Naive B cell (primary cell): ENCODE measurements at places on chromosomes 1 and 21.
A peak's percentile ranks its signal among the peaks of the same experiment; 100 is the strongest.

GRCh38 chr1:244735404-244735803, 82.5 kb downstream of the DESI2 start:
- no peak for DNase-seq

DNA sequence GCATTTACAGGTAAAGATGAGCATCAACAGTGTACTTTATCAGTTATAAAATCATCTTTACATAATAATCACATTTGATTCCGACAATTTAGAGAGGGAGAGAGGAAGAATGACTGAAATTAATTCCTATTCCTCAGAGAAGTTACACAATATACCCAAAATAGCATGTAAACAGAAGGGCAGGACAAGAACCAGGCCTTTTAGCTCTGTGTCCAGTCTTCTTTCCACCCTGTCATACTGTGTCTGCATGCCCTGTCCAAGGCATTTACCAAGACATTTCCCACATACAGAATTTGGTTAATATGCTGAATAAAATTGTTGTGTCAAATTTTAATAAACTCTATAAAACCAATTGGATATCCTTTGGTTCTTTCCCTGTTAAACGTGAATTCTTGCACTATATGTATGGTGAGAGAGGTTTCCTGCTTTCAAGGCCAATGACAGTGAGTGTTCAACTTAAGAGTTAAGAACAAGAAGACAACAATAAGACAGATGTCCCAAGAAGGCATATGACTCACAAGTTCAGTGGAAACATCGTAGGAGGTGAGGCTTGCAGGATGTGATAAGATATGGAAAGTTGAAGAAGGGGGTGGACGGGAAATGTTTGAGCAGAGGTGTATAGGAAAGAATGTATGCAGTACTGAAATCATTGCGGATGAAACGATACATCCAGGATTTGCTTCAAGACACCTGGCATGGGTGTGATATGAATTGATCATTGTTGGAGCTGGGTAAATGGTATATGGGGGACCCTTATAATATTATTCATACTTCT, 20.8 kb downstream of the LRRC8B start:
- DNase-seq = no peak

DNA sequence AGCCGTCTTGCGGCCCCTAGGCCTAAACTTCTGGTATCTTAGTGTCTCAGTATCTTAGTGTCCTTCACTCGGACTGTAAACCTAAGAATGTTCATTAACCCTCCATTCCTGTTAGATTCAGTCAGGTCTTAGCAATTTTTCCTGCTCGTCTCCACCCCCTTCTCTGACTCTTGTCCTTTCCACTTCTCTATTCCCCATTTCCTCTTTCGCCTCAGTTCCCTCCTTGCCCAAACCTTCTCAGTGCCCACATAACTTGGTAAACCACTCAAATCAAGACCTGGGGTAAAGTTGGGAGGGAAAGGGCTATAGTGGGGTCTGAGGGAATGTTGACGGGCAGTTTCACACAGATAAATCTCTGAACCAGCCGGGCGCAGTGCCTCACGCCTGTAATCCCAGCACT, 726 bp upstream of the FCER1G start:
- DNase-seq = no peak

DNA sequence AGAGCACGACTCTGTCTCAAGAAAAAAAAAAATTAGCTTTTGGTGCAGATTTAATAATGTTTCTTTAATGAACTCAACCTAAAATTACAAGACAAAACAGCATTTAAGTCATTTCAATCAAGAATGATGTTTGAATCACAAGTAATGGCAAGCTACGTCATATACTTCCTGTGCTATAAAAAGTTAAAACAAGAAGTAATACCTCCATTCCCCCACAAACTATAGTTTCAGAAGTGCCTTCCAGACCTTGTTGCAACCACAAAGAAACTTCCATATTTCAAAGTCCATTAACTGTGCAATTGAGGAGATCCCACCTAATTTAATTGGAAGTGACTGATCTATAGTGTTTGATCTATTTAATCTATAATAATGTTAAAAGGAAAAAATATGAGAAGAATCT, 15.1 kb downstream of the NRDC start:
- DNase-seq = peak; percentile 68

GRCh38 chr1:35398739-35399138, 130.2 kb downstream of the ZMYM4 start:
- DNase-seq = no peak

DNA sequence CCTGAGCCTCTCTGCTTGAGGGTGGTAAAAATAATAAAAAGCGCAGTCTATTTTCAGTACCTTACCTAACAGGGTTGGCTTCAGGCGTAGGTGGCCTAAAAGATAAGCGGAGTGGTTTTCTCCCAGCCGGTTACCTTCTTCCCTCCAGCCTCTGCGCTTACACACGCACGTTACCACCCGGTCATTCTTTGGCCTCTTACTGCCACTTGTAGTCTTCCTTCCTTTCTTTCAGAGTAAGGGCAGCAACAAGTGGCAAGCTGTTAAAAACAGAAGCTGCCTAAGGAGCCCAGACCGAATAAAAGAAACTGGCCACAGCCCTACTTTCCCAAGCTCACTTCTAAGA, 35.4 kb downstream of the CLCA1 start:
- no peak for DNase-seq

GRCh38 chr1:22850681-22851080, 122.0 kb downstream of the LACTBL1 start:
- DNase-seq = no peak

DNA sequence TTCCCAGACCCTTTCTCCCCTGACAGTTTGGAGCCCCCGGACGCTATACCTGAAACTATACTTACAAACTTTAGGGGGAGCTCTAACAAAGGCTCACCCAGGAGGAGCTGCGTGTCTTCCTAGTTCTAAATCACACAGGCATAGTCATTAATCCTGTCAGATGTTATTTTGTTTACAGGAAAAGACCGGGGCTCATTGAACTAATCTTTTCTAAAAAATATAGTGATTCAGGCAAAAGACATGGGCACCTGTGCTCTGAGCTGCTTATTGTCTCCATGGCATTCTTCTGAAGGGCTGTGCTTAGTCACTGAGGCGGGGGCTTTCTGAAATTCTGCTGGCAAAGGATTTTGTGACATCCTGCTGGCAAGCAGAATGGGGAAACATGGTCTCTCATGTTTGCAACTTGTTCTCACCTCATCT, 1577.0 kb downstream of the NCAM2 start:
- no peak for DNase-seq

- DNase-seq = no peak
Measured at GRCh38 chr1:200353232-200353631, 56.6 kb downstream of the ZNF281 start.

- DNase-seq = no peak
Measured at GRCh38 chr1:43705982-43706597, 1.2 kb upstream of the ST3GAL3 start.

DNA sequence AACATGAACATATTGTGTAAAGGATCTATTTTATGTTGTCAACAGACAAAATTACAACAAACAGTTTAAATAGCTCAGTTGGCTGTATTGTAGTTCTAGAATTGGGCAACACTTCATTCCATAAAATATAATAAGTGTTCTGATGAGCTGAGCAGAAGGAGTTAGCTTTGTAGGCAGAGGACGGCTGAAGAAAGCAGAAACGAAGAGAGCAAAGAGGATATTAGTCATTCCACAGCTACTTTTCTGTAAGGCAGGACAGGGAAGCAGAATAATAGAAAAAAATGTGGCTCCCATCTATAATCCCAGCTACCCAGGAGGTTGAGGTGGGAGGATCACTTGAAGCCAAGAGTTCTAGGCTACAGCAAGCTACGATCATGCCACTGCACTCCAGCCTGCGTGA, 20.2 kb upstream of the IVNS1ABP start:
- DNase-seq = no peak

DNA sequence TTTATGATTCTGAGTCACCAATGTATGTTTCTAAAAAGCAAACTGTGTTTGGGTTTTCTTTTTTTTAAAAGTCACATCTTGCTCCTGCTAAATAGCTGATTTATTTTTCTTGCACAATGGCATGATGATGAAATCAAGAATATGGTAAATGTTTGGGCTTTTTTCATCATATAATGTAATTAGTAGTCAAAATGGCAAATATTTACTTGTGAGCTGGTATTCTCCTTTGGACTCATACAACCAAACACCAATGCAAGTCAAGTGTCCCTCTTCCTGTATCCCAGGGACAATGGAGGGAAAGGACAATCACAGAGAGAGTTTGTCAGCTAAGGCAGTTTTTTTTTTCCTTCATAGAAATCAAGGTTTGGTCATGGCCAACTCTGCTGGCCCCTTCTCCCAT, 94.6 kb upstream of the RALGPS2 start:
- no peak for DNase-seq

DNA sequence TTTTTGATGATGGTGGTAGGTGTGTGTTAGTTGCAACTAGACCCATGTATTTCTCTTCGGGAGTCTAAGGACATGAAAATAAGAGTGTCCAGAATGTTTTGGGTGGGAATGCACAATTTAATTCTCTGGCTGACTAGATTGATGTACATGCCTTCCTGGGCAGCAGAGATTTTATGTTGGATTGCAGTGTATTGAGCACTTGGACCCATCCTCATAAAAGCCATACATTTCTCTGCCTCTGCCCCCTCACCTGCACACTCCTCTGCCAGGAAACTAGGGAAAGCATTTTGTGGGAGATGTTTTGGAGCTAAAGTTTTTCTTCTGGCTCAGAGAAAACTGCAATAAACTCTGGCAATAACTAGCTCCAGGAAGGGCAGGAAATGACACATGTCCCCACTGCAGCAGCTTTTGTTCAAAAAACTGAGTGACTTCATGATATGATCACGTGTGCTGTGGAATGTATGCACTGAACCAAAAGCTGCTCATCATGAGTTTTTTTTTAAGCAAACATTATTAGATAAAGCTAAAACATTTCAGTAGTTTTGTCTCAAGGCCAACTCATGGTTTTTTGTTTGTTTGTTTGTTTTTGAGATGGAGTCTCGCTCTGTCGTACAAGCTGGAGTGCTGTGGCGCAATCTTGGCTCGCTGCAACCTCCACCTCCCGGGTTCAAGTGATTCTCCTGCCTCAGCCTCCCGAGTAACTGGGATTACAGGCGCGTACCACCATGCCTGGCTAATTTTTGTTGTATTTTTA, 17.6 kb downstream of the RIT1 start:
- no peak for DNase-seq

- no peak for DNase-seq
Measured at GRCh38 chr21:36540700-36541099, 60.8 kb upstream of the CLDN14 start.

- DNase-seq = no peak
Measured at GRCh38 chr21:46266946-46267345, 18.5 kb downstream of the MCM3AP start.

DNA sequence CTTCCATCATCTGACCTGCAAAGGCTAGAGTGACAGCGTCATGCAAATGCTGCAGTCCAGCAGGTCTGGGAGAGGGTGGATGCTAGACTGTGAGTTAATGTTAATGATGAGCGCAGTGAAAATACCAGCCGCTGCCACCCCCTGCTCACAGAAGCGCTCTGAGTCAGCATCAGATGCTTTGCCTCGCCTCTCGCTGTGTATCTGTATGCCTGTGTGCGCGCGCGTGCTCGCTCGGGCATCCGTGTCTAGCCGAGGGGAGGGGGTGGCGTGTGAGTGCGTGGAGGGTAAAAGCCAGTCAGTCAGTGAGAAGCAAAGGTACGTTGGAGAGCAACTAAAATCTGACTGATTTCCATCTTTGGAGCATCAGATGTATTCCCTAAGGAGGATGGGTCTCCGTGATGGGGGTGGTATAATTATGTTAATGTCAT, 858.7 kb downstream of the USP25 start:
- DNase-seq = no peak

DNA sequence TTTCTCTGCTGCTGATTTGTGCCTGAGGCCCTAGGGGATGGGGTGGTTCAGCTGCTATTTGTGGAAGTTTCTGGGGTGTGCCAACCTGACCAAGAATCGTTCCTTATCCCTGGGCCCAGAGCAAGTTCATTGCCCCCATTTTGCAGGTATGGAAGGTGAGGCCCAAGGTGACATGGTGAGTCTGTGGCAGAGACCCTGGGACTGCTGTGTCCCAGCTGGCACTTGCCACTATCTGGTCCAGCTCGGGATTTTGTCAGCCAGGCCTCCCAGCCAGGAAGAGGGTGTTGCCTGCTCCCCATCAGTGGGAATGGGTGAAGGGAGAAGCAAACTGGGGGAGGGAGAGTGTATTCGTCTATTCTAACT, 18.9 kb upstream of the LRP8 start:
- no peak for DNase-seq

DNA sequence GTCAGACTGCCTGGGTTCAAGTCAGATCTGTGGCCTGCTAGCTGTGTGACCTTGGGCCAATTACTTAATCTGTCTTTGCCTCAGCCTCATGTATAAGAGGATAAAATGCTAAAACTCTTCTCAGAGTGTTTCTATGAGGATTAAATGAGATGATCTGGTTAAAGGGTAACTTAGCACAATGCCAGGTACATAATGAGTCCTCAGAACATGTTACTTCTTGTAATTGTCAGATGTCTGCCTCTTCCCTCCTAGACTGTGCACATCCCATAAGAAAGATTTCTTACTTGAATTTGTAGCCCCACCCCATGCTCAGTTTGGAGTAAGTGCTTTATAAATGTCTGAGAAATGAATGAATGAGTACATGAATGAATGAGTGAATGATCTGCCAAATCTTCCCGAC, 34.6 kb upstream of the HIVEP3 start:
- DNase-seq = no peak

- DNase-seq = peak; percentile 76
Measured at GRCh38 chr1:212285685-212286555, 710 bp downstream of the PPP2R5A start.

GRCh38 chr1:18157968-18158367, 50.4 kb downstream of the IGSF21 start:
- DNase-seq = no peak

DNA sequence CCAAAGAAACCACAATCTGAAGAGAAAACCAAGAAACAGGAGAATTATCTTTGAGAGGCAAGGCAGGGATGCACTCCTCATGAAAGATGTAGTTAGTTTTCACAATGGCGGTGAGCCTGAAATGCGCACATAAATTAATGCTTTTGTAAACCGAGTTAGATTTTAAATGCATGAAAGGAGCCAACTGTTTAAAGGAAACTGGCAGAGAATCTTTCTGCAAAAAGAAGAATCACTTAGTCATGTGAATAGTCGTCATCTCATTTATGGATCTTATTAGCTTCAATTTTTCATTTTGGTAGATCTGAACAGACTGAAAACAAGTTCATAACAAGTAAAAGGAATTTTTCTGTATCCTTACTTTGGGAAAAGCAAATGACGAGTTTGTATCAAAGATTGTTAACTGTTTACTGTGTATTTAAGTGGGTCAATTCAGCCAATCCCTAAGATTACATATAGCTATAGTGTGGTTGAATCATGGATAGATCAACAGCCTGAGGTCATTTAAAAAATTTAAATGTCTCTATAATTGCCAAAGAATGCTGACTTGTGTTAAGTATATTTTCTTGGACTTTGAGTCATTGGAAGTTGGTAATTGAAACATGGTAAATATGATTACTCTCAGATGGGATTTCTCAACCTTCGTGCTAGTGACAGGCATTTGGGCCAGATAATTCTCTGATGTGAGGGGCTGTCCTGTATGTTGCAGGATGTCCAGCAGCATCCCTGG, 226.6 kb upstream of the KAZN start:
- no peak for DNase-seq

DNA sequence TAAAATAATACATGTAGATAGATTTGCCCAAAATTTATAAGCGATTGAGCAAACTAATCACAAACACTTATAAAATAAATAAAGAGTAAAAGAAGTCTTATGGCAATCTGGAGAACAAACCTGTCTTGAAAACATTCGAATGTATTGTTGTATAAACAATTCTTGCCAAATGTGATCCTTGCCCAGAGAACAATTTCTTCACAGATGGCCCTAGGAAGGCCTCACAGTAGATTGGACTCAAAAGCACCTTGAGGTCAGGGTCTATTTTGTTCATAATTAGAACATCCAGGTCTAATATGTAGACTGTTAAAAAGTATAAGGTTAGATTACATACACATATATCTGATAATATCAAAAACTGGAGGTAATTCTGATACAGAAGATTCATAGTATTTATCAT, 202.4 kb downstream of the KCNT2 start:
- no peak for DNase-seq
